ENCODE measurements at places on chromosomes 1 and 21.

GRCh38 chr1:147246044-147246690 lies 3.7 kb downstream of the CHD1L start:
- DNase-seq = no peak

GRCh38 chr1:20947409-20947808 lies 160.3 kb upstream of the HP1BP3 start:
- DNase-seq = no peak

- peak; percentile 98 for DNase-seq
Measured at GRCh38 chr1:23585321-23586022, 26.2 kb upstream of the ID3 start.

DNA sequence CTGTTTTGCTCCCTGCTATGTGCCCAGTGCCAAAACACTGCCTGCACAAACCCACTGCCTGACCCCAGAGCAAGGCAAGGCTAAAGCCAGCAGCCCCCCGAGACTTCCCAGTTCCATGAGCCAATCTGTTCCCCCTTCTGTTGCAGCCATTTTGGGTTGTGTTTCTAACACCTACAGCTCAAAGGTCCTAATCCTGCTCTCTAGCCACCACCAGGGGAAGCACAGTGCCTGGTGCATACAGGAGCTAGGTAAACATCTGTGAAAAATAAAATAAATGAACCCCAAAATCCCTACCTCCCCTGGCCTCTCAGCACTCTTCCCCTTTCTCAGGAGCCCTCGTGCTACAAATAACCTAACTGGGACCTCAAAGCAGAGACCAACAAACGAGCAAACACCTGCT lies 190.2 kb downstream of the MATN1 start:
- no peak for DNase-seq

GRCh38 chr21:37060296-37060695 lies 12.6 kb downstream of the PIGP start:
- peak; percentile 95 for DNase-seq

DNA sequence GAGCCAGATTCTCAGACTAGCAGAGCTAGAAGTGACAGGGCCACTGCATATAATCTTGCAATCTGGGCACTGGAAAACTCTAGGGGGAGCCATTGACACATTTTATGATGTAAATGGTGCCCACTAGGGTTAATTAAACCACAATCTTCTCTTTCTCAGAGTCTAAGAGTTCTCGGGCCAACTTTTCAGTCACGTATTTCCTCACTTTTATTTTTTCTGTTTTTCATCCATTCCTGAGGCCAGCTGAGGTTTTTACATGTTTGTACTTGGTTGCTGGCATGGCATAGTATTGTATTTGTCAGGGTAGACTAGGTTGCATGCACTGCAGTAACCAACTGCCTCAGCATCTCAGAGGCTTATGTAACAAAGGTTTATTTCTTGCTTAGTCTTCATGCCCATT lies 138.2 kb downstream of the ZNF326 start:
- DNase-seq = peak; percentile 22

DNA sequence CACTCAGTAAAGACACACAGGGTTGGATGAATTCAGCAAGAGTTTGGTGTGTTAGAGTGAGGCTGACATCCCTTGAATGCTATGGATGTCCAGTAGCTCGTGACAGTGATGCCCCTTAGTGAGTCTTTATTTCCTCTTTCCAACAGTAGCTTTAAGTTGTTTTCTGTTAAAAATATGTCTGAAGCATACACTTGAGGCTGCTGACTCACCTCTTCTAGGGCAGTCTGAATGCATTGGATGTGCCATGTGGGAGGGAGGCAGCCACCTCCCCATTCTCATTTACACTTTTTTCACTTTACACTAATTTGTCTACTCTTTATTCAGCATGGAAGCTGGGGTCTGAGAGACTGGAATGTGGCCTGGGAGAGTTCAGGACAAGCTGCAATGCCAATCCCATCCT lies 17.6 kb downstream of the NOS1AP start:
- peak; percentile 22 for DNase-seq

- DNase-seq = no peak
Measured at GRCh38 chr1:239337799-239338430, 48.5 kb upstream of the CHRM3 start.

DNA sequence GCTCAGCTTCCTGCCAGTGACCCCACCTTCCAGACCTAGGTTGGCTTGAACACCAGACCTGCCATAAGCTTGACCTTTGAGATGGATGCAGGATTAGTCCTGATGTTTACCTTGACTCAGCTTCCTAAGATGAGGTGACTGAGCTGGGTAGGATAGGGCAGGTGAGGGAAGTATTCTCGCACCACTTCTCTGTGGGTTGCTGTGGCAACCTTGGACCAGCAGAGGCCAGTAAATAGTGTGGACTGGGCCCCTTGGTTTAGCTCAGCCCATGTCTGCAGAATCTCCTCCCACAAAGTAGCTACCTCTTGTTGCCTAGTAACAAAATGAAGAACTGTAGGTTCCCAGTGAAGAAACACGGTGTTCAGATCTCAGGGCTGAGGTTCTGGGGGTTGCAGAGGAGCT lies 8.4 kb downstream of the RPS6KA1 start:
- DNase-seq = peak; percentile 70

- no peak for DNase-seq
Measured at GRCh38 chr1:33743221-33743998, 120.5 kb upstream of the HMGB4 start.

DNA sequence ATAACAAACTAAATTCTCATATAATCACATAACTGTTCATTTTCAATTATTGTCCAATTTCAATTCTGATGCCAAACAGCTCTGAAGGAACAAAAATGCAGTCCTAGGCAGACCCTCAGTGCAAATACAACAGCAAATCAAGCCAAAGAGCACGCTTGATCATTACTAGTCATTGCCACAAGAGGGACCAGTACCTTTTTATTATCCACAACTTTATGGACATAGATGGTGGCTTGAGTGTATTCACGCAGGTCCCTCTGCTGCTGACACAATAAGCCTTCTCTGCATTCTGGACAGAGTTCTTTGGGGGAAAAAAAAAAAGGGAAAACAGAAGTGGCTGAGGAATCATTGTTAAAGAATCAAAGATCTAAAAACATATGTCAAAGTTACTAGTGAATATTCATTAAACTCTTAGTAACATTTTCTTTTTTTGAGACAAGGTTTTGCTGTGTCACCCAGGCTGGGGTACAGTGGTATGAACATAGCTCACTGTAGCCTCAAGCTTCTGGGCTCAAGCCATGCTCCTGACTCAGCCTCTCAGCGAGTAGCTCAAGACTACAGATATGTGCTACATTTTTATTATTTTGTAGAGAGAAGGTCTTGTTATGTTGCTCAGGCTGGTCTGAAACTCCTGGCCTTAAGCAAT lies 34.3 kb upstream of the RAP1GAP start:
- peak; percentile 70 for DNase-seq

DNA sequence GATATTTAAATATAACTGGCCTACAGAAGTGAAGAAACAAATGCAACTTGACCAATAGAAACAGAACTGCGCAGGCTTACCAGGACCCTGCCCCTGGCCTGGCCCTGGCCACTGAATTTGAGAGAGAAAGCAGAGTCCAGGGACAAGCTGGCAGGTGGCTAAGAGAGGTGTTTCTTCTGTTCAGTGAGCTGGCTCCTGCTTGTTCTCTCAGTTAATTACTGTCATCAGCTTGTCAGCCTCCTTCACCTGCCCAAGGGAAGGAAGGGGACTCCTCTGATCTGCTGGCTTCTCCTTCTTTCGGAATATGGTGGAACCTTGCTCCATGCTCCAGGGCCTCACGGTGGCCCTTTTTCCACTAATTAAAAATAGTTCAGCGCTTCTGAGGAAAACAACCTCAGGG lies 388.4 kb downstream of the DISC1 start:
- no peak for DNase-seq

GRCh38 chr1:233042834-233043233 lies 92.4 kb downstream of the NTPCR start:
- no peak for DNase-seq

- no peak for DNase-seq
Measured at GRCh38 chr1:41532206-41532975, 47.9 kb upstream of the EDN2 start.

DNA sequence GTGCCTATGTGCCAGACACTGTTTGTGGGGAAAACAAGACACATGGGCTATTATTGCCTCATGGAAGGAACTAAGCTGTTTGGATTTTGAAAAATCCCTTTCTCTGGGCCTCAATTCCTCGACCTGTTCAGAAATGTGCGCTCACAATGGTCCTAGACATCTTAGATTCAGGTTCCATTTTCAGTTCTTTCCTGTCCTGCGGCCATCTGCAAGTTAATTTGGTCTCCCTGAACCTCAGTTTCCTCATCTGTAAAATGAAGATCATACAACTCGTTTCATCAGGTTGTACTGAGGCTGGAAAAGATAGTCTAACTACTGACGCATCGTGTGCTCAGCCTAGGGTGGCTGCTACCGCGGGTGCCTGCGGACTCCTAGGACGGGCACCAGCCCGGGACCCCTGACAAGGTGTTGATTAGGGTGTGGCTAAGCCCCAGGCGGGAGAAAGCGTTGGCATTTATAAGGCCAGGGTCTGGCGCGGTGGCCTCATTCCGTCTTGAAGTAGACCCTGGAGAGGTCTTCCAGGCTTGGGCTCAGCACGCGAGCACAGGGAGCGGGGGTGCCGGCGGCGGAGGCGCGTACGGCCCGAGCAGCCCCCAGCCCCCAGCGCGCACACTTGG lies 493 bp upstream of the ELOA start:
- DNase-seq = peak; percentile 34

DNA sequence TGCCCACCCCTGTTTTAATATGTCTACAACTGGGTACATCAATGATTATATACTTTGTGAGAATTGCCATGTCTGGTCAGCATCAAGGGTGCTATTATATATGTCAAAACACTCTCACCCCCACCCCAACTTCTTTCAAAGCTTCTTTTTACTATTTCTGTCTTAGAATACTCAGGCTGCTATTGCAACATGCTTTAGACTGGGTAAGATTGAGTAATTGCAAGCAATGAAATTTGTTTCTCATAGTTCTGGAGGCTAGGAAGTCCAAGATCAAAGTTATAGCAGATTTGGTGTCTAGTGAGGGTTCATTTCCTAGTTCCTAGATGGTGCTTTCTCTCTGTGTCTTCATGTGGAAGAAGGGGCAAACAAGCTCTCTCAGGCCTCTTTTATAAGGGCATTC lies 100.5 kb upstream of the KCNK1 start:
- no peak for DNase-seq

DNA sequence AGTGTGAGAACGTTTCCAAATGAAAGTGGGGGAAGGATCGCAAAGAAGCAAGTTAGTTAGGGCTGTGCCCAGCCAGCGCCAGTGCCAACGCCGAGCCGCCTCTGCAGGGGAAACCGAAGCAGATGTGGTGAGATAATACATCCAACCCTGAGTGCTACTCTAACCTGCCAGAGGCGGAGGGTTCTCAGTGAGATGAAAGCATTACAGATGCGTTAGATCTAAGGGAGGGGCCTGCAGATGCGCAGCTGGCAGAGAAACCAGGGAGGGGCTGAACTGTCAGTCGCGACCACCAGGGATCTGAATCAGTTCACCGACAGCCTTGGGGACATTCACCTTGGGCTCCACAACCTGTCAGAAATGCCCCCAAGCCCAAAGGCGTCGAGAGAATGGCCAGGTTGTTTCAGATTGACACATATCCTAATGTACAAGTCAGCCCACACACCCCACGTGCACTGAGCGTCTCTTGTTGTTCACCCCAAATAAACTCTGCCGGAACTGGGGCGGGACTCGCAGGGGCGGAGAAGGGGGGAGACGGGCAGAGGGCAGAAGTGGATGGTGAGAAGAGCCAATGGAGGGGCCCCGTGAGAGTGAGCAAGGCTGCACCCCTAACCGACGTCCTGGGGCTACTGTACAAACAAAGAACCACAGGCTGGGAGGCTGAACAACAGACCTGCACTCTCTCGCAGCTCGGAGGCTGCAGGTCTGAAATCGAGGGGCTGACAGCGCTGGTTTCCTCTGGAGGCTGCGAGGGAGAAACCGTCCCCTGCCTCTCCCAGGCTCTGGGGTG lies 8.7 kb upstream of the UMODL1 start:
- DNase-seq = no peak

GRCh38 chr1:226327761-226328162 lies 18.8 kb upstream of the LIN9 start:
- no peak for DNase-seq

DNA sequence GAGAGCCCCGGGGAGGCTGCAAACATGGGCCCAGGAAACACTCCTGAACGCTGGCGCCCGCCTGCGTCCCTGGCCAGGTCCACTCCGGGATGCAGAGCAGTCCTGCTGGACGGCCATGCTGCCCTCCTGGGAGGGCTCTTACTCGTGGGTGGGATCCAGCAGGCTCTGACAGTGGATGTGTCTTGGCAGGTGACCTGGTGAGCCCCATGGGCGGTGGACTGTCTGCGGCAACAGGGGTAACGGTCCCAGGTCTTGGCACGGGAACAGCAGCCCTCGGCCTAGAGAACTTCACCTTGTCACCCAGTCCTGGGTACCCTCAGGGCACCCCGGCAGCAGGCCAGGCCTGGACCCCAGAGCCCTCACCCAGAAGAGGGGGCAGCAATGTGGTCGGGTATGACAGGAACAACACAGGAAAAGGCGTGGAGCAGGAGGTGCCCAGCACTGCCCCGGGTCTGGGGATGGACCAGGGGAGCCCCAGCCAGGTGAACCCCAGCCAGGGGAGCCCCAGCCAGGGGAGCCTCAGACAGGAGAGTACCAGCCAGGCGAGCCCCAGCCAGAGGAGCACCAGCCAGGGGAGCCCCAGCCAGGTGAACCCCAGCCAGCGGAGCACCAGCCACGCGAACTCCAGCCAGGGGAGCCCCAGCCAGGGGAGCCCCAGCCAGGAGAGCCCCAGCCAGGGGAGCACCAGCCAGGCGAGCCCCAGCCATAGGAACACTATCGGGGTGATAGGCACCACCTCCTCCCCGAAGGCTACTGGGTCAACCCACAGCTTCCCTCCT lies 39.8 kb downstream of the UMODL1 start:
- no peak for DNase-seq

GRCh38 chr1:18352636-18353265 lies 128.0 kb upstream of the KLHDC7A start:
- no peak for DNase-seq

DNA sequence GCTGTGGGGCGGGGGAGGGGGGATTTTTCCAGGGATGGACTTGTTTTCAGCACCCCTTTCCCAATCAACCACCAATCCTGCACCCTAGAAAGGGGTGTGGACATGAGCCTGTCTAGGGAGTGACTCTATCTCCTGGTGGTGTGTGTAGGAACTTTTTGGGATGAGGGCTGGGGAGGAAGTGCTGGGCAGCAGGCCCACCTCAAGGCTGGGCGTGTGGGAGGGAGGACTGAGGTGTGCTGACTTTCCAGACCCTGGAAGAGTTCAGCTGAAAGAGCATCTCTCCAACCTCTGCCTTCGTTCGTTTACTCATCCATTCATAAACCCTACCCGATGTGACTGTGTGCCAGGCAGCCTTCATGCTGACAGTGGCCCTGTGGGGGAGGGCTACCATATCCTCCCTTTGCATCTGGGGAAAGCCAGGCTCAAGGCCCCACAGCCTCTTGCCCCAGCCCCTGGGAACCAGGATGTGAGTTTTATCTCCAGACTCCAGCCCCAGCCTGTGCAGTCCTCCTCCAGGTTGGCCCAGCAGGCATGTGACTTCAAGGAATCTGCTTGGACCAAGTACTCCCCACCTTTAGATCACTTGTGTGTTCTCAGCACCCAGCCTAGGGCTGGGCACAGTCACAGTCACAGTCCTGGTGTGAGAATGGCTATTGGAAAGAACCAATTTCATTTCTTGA lies 6.7 kb downstream of the KNCN start:
- DNase-seq = no peak

Data from amniotic epithelial cell (primary cell).